ENCODE measurements at places on chromosomes 3 and 15.
A peak's percentile ranks its signal among the peaks of the same experiment; 100 is the strongest.

DNA sequence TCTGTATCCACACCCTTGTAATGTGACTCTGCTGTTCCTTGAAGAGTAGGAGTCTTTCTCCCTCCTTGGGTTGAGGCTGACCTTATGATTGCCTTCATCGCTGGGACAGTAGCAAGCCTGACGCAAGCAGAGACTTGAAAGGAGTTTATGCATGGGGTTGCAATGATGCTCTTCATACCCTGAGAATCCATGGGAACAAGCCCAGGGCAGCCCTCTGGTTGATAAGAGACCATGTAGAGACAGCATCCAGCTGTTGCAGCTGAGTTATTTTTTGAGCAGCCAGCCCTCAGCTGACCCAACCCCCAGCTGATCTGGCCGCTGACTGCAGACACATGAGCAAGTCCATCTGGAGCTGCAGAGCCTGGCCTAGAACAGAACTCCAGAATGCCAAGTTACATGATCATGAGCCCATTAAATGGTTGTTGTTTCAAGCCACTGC, 60.6 kb upstream of the ARNT2 start:
- no peak for ATAC-seq

- ATAC-seq, result peak; percentile 88
Measured at GRCh38 chr15:69719527-69720240, 267.1 kb downstream of the RPLP1 start.

GRCh38 chr3:106699122-106699521, 678.1 kb upstream of the CCDC54 start:
- ATAC-seq, result no peak

DNA sequence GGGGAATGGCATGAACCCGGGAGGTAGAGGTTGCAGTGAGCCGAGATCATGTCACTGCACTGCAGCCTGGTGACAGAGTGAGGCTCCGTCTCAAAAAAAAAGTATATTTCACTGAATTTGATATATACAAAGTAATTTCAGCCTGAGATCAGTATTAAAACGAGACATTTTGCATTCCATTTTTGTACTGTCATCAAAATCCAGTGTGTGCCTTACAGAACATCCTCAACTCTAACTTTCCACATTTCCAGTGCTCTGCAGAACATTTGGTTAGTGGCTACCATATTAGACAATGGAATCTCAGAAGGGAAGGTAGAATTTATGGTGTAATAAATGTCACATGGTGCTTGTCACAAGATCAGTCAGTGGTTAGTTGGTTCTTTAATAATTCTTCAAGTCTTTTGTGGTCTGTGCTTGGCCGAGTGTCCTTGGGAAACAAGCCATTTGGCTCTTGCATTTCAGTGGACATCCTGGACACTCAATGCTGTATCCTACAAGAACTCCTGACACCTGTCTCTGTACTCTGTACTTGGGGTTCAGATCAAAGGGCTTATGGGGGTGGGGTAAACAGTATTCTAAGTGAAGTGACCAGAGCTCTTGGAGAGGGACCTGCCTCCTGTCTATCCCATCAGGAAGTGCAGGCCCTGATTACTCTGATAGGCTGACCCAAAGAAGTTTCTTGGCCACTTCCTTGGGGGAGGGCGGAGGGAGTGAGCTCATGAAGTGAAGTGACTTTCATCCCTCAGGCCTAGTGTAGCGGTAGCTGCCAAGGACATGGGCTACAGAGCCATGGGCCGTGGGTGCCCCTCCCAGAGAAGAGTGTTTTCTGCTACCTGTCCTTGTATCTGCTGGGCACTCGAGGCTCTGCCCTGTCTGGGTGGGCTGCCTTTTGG, 3.7 kb downstream of the ACVR2B start:
- ATAC-seq, result no peak

GRCh38 chr15:49423901-49424550, 984 bp downstream of the FGF7 start:
- no peak for ATAC-seq

- no peak for ATAC-seq
Measured at GRCh38 chr3:182818296-182818978, 25.1 kb downstream of the ATP11B start.

- no peak for ATAC-seq
Measured at GRCh38 chr15:93613386-93613785, 524.4 kb upstream of the RGMA start.

DNA sequence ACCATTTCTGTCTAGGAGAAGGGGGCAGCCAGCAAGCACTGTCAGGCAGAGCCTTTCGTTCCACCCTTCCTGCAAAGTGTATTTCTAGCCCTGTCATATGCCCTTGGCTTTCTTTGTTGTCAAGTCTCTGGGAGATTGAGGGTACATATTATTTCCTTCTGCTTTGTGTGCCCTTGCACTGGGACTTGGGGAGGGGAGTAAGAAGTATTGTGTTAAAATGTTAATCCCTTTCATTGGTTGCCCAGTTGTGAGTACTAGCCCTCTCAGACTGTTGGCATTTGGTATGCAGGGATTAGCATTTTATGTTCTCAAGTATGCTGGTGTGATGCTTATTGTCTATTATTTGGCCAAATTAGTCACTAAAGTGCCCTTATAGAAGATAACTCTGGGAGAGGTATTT, 63.9 kb downstream of the RBM6 start:
- ATAC-seq, result no peak

DNA sequence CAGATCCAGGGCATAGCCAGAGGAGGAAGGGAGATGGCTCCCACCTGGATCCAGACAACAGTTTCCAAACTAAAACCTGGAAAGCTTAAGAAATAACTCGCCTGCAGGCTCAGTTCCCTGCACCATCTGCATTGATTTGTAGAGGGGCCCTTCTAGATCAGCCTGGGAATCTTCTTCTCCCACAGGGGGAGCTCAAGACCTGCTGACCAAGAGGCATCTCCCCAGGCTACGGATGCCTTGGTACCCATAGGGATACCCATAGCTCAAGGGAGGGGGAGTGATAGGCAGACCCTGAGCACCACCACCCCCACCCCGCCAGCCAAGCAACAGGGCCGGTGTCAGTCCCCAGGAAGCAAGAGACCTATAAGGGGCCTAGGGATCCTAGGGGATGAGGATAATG, 28.0 kb upstream of the DCLK3 start:
- peak; percentile 42 for ATAC-seq

GRCh38 chr3:17911986-17912760, 169.7 kb upstream of the TBC1D5 start:
- no peak for ATAC-seq

DNA sequence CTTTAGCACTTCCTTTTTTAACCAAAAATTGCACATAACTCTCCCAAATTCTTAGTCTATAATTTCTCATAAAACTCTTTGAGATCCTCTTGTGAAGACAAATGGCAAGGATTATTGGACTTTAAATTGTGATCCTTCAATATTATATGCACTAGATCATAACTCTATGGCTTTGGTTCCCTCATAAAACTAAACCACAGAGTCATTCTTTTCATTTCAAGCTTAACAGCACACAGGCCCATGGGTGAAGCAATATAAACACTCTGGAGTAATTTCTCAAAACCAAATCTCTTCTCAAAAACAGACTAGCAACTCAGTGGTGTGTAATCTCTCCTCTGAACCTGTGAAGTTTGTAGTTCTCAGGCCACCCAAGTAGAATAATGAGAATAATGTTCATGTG, 171.0 kb upstream of the NECTIN3 start:
- ATAC-seq, result no peak

DNA sequence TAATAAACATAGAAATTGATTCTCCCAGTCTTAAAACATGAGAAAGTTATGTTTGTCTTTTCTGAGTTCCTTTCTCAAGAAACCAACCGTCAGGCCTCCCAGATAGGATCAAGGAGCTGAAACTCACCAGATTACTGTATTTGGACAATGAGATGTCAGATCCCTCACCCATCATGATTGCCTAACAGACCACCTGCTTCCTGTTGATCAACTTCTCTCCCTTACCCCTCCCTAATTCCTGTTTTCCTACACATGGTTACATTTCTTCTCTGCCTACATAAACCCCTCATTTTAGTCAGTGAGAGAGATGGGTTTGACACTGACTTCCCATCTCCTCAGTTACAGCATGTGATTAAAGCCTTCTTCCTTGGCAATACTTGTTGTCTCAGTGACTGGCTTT, 917.5 kb downstream of the FHIT start:
- no peak for ATAC-seq

DNA sequence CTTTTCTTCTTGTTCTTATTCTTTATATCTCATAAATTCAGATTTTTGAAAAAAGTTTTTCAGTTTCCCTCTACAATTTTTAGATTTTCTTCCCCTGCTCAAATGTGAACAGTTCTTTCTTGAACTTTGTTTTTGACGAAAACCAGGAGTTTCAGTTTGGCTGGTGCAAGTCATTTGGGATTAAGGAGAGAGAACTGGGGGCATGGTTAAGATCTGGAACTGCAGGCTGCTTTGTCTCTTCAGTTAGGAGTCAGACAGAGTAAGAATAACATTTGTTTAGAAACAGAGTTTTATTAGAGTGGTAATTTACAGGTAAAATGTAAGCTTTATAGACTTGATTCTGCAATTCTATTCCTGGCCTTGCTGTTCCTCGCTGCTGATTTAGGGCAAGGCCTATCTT, 310.5 kb upstream of the C2CD4B start:
- ATAC-seq, result no peak

- ATAC-seq, result no peak
Measured at GRCh38 chr3:147866561-147866960, 457.4 kb downstream of the ZIC1 start.

- ATAC-seq, result no peak
Measured at GRCh38 chr3:179100652-179101051, 29.0 kb upstream of the ZMAT3 start.

All from activated T-helper 17 cell treated with anti-CD3 and anti-CD28 coated beads, Interleukin-2, amount 50 U/mL, for 72 hours (primary cell).